Bronchus fibroblast of lung (primary cell): ENCODE measurements at places on chromosomes 2 and 18. TPM values are rescaled to one million over a fixed set of nuclear protein-coding genes. Genes with fewer than 3 reads are reported as not detected.

The RIT2 gene
- total RNA-seq, result not detected in 2 replicates

The DLGAP1 gene
- total RNA-seq, result 0.34 and 0.45 TPM in 2 replicates

The CCL20 gene
- total RNA-seq, result 1.5 and 2.2 TPM in 2 replicates

The CAMKMT gene
- 2.5 and 3.0 TPM in 2 replicates for total RNA-seq

The MBD2 gene
- total RNA-seq, result 14.1 and 15.0 TPM in 2 replicates

The ALPI gene
- total RNA-seq, result not detected in 2 replicates

The HOXD13 gene
- total RNA-seq, result not detected in 2 replicates

The CXCR1 gene
- total RNA-seq, result not detected in 2 replicates

The TRIM54 gene
- 0.17 TPM in 1 of 2 replicates, not detected in the other for total RNA-seq

The SERPINB13 gene
- total RNA-seq, result not detected in 2 replicates

The GKN2 gene
- not detected in 2 replicates for total RNA-seq

The MC2R gene
- not detected in 2 replicates for total RNA-seq

The DNPEP gene
- 42.2 and 45.6 TPM in 2 replicates for total RNA-seq

The PLGLB1 gene
- total RNA-seq, result not detected in 2 replicates

The RAB6C gene
- total RNA-seq, result not detected in 2 replicates

The RTKN gene
- total RNA-seq, result 14.0 and 17.0 TPM in 2 replicates

The MAPK4 gene
- not detected in 2 replicates for total RNA-seq

The MRPL30 gene
- 27.9 and 33.3 TPM in 2 replicates for total RNA-seq

The ALPG gene
- total RNA-seq, result not detected in 2 replicates

The CCDC74A gene
- total RNA-seq, result 14.6 and 15.5 TPM in 2 replicates

The CCDC74B gene
- total RNA-seq, result 6.2 and 6.9 TPM in 2 replicates

The LYPD1 gene
- total RNA-seq, result 0.34 and 1.2 TPM in 2 replicates

The BOLL gene
- total RNA-seq, result not detected in 2 replicates

The GAREM2 gene
- 0.34 and 0.45 TPM in 2 replicates for total RNA-seq

The SCN7A gene
- total RNA-seq, result 0.74 and 0.84 TPM in 2 replicates

The NLRC4 gene
- not detected in 2 replicates for total RNA-seq

The CD302 gene
- total RNA-seq, result 5.0 and 5.2 TPM in 2 replicates

The PSMA8 gene
- not detected in 2 replicates for total RNA-seq

The TEX44 gene
- not detected in 2 replicates for total RNA-seq

The TRIB2 gene
- total RNA-seq, result 18.9 and 20.0 TPM in 2 replicates

The OBSL1 gene
- total RNA-seq, result 32.0 and 32.1 TPM in 2 replicates

The ACVR2A gene
- 5.1 and 5.4 TPM in 2 replicates for total RNA-seq

The BMP10 gene
- total RNA-seq, result not detected in 2 replicates

The TMEM178A gene
- total RNA-seq, result 0.84 TPM in 1 of 2 replicates, not detected in the other

The TAF4B gene
- total RNA-seq, result 2.4 and 2.9 TPM in 2 replicates

The RASGRP3 gene
- 0.17 and 0.45 TPM in 2 replicates for total RNA-seq

The LHCGR gene
- total RNA-seq, result not detected in 2 replicates

The PREPL gene
- 19.0 and 20.7 TPM in 2 replicates for total RNA-seq

The EIPR1 gene
- 43.7 and 45.7 TPM in 2 replicates for total RNA-seq

The AQP12B gene
- total RNA-seq, result not detected in 2 replicates

The CRYBA2 gene
- total RNA-seq, result not detected in 2 replicates

The KCNF1 gene
- total RNA-seq, result 0.50 and 0.59 TPM in 2 replicates

The TGFBRAP1 gene
- 9.8 TPM in 2 replicates for total RNA-seq

The PDE11A gene
- total RNA-seq, result not detected in 2 replicates

The TRIM43 gene
- not detected in 2 replicates for total RNA-seq

The ZSWIM2 gene
- total RNA-seq, result under 0.01 TPM in 1 of 2 replicates, not detected in the other

The PUS10 gene
- total RNA-seq, result 3.7 and 7.1 TPM in 2 replicates

The SPR gene
- total RNA-seq, result 11.0 and 12.8 TPM in 2 replicates

The MEP1B gene
- not detected in 2 replicates for total RNA-seq

The REG1B gene
- total RNA-seq, result not detected in 2 replicates

The CTIF gene
- total RNA-seq, result 10.1 and 11.4 TPM in 2 replicates

The SOWAHC gene
- total RNA-seq, result 4.6 and 5.0 TPM in 2 replicates
